ENCODE measurements at places on chromosomes 4 and X. TPM values are rescaled to one million over a fixed set of nuclear protein-coding genes. Genes with fewer than 3 reads are reported as not detected.
A peak's percentile ranks its signal among the peaks of the same experiment; 100 is the strongest.

- peak; percentile 14 for DNase-seq
These were observed 258.3 kb upstream of the GABRA2 start for GRCh38 chr4:46648088-46648744.

- DNase-seq, result no peak
These were observed 13.5 kb downstream of the RXFP1 start for GRCh38 chr4:158535130-158535614.

GRCh38 chrX:80511969-80512760 lies 91.9 kb downstream of the TENT5D start:
- peak; percentile 84 for DNase-seq

DNA sequence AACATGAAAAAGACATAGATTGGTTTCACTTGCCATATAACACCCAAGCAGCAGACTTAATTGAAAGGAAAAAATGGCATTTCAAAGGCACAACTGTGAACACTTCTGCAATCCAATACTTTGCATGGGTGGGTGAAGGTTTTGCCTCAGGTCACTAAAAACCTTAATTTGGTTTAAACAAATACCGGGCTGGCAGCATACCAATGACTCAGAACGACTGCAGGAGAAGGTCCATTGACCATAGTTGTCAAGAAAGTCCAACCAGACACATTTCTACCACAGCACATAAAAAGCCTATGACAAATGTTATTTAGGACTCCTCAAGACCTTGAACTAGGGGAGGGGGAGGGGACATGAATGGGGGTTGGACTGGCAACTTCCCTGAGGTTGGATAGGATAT lies 183.6 kb upstream of the TRPC5 start:
- DNase-seq, result no peak

GRCh38 chr4:123031664-123032063 lies 109.3 kb upstream of the NUDT6 start:
- peak; percentile 32 for DNase-seq

DNA sequence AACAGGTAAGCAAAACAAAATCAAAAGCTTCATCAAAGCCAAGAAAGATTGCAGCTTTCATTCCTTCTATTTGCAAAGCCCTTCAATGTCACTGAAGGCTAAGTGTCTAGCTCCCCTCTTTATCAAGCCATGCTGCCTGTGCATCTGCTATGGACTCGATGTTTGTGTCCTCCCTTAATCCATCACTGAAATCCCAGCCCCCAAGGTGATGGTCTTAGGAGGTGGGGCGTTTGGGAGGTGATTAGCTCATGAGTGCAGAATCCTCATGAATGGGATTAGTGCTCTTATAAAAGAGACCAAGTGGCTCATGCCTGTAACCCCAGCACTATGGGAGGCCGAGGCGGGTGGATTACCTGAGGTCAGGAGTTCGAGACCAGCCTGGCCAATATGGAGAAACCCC lies 6.9 kb upstream of the TRIM2 start:
- DNase-seq, result no peak

DNA sequence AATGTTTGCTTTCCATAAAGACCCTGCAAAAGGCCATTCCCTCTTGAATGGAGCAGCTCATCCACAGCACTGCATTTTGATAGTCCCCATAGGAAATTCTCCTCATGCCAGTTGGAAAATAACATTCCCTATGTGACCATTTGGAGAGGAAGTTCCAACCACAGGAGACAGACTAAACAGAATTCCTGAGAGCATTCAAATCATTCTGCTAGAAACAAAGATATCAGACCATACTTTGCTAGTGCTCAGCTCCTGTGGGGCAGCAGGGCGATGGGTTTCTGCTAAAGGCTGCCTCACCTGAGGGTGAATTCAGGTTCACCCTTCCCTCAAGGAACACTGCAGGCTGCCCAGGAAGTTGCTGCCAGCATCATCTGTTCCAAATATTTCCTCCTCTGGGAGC lies 58.8 kb downstream of the LNX1 start:
- DNase-seq, result no peak

Gene CLNK
- 2.4 TPM for total RNA-seq

All from umbilical cord (tissue), 2 donors.